ENCODE measurements at places on chromosomes 3 and 15.

DNA sequence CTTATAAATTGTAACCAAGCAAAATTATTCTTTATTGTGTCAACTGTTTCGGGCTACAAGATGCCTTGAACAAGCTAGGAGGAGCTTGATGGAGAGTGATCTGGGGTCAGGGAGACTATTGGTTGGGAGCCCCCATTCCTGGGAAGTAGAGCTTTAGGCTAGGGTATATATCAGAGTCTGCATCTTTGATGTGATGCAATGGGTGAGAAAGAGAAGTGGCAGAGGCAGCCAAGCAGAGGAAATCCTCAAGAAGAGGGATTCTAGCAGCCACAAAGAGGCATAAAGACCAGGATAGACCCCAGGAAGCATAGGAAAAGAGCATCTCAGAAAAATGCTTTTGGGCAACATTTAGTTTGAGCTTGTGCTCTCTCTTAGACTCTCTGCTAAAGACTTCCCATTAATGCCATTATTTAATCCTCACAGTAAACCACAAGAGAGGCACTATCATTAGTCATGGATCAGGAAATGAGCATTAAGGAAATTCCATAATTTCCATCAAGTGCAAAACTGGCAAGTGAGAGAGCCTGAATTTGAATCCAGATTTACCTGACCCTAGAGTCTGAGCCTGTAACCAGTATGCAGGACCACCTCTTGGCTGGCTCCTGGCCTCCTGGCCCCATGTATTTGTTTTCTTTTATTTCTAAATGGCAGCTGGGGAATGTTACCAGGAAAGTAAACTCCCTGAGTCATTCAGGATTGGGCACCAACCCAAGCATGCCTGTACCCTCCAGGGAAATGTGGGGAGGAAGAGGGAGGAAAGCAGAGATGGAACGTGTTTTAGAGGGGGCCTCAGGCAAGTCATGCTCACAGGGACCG lies 118.7 kb downstream of the RPL22L1 start:
- DNase-seq, result no peak

DNA sequence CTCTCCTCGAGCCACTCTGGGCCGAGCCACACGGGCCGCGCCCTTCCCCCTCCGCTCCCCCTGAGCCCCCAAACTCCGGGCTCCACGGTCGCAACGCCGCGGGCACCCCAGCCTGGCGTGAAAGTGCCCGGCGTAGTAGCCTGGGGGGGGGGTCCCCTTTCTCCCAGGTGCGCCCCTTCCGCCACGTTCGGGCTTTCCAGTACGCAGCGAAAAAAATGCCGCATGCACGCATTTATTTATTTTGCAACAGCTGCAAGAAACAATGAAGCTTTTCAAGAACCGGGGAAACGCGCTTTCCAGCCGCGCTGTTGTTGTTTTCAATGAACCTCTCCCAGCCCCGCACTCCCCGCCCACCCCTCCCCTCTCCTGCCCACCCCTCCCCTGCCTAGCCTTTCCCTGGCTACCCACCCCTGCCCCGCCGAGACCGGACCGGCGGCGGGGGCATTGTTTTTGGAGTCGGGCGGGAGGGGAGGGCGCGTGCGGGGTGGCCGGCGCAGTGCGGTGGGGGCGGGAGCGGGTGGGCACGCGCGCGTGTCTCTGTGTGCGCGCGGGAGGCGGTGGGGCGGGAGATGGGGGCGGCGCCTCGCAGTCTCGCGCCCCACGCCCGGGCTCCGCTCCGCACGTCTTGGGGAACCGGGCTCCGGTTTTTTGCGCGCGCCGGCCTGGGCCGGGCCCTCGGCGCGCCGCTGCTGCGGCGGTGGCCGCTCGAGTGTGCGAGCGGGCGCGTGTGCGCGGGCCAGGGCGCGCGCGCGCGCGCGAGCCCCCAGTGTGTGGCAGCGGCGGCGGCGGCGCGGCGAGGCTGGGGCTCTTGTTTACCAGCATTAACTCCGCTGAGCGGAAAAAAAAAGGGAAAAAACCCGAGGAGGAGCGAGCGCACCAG lies at the start of gene IGF1R:
TSS of gene IGF1R (plus strand) at position 766 of the 880 bp plus-strand sequence. CDS start 1,043 bp downstream, outside the sequence.
- peak; percentile 71 for DNase-seq

DNA sequence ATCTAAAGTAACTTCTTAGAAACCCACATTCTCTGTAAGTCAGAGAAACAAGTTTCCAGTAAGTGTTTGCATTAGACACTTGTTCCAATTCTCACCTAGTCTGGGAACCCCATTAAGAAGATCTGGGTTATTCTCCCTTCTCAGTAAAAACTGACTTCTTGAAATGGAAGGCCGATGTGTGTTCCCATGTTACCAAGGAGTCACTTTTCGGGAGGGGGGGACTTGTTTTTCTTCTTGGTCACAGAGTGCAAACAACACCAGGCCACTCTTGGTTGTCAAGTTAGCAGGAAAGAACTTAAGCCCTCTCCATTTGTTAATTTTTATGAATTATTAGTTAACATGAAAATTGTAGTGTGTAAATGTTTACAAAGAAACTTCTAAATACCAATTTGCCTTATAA lies 55.6 kb downstream of the ITPR1 start:
- no peak for DNase-seq

DNA sequence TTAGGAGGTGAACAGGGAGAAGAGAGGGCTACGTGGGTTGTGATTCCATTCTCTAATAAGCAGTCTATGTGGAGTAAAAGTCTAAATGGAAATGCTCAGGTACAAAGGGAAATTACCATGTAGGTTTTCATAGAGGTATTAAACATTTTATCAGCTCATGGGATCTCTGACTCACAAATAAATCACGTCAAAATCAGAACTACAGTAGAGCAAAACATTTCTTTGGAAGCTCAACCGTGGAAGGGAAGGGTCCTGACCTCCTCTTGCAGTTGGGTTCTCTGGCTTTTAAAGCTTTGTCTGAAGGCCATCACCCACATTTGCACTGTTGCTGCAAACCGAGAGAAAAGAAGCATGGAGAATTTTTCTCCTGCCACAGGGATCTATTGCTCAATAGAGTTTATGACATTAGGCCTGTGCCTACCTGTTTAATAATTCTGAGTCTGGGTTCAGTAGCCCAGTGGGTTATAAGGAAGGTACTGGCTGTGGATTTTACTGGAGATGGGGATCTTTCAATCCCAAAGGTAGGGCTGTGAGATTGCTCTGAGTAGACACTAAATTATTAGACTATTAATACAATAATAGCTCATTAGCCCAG lies 24.2 kb upstream of the PGPEP1L start:
- DNase-seq, result no peak

- DNase-seq, result no peak
Observed at GRCh38 chr15:82093774-82094211, 48.0 kb upstream of the MEX3B start.

GRCh38 chr3:72798552-72799195 lies 49.6 kb downstream of the SHQ1 start:
- no peak for DNase-seq

DNA sequence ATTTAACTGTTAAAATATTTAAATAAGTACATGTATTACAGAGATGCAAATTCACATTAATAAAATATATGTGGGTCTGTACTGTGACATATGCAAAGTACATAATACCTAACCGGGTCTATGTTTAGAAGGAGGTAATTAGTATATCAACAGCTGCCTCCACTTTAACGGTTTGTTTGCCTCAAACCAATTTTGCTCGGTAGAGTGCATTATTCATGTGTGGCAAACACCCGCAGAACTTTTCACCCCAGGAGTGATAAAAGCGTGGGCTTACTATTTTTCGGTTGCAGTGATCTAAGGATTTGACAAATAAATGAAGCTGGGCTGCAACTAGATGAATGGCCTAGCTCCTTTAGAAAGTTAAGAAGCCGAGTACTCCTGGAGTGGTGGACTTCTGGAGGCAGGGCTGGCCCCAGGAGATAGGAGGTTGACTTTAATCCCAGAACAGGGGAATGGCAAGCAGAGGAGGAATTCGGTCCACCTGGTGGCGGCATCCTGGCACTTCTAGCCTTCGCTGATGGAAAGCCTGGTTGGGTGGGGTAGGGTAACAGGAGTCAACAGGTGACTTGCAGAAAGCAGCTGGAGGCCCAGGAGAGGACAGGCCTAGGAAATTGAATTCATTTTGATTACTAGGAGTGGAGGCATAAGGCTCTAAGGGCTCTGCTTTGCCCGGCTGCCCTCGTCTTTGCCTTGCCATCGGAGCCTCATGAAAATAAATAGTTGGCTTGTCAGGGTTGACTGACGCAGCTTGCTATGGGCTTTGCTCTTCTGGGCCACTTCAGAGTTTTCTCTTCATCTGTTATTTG lies 2.4 kb downstream of the SLCO3A1 start:
- no peak for DNase-seq

DNA sequence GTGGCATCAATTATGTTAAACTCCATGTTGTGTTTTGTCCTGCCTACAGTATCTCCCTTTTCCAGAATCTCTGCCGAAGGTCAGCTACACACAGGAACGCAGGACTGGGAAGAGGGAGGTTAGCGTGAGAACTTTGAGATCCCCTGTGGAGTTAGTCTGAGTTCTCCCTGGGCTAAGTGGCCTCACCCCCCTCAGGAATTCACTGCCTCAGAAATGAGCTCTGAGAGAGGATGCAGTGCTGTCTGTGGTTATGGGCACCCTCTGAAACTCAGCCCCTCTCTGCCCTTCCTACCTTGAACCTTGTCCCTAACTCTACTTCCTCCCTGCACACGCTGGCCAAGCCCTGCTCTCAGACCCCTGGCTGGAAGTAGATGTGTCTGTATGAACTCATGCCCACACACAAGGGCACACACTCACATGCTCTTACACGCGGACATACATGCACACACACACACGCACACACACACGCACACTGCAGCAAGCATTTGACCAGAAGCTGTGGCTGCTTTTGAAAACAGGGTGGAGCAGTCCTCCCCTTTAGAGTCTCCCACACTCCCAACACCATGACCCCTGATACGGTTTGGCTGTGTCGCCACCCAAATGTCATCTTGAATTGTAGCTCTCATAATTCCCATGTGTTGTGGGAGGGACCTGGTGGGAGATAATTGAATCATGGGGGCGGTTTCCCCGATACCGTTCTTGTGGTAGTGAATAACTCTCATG lies 5.3 kb upstream of the VIPR1 start:
- no peak for DNase-seq

- DNase-seq, result no peak
Observed at GRCh38 chr3:117253636-117254035, 544.1 kb downstream of the TUSC7 start.

DNA sequence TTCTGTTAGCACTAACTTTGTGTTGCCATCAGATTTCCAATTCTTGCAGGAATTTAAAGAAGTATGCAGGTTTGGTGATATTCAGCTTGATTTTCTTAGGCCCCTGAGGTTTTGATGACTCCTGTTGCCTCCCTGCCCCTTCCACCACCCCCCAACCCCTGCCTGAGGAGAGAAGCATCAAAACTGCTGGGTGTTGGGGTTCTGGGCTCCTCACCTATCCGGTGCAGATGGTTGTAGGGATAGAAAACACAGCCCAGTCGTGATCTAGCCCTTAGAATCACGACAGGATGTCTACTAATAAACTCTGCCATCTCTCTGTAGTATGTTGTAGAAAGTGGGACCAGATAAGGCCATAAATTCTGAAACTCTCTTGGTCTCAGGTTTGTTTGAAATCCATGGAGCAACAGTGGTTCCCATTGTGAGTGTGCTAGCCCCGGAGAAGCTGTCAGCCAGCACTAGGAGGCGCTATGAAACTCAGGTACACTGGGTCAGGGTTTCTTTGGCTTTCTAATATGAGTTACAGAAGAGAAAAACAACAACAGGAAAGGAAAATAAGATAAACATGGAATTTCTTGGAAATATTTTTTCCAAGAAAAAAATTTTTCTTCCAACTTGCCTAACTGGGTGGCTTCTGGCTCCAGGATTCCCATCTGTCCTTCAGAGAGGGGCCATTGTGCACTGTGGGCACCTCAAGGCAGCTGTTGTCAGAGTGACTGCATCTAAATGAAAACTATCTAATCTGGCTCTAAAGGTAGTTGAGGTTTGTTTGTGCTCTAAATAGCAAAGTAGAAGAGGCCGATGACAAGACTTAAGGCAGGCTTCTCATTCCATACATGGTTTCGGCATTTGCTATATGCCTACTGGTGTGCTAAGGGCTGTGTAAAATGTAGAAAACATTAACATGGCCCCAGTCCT lies 8.7 kb downstream of the SRP14 start:
- no peak for DNase-seq

DNA sequence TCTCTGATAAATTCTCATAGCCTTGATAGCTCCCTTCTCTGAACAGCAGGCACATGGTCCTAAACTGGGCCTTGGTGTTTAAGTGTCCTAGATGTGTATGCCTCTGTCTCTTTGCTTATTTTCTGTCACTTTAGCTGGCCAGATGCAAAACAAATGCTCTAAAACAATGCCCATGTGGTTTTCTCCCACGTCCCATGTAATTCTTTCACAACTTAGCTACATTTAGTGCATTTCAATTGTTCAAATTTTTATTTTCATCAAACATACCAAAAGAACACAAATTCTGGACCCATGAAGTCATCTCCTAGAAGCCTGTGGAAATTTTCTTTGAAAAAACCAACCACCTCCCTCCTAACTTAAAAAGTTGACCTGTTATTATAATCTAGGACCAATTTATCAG lies 491.3 kb upstream of the AGTR1 start:
- no peak for DNase-seq

GRCh38 chr3:61194892-61195538 lies 56.2 kb downstream of the FHIT start:
- DNase-seq, result no peak

- DNase-seq, result peak; percentile 36
Observed at GRCh38 chr3:143674100-143674968, 173.9 kb downstream of the SLC9A9 start.

- no peak for DNase-seq
Observed at GRCh38 chr3:40793730-40794129, 269.0 kb downstream of the ZNF621 start.

Measured in NCI-H2227 treated with DMSO at 0.1 percent for 48 hours (cell line).